Daoy (cell line): ENCODE measurements at places on chromosomes 16 and 17. TPM values are rescaled to one million over a fixed set of nuclear protein-coding genes. Genes with fewer than 3 reads are reported as not detected.

Gene EIF1
- 78.2 and 85.4 TPM in 2 replicates for total RNA-seq

Gene CRHR1
- total RNA-seq, result 0.63 TPM in 1 of 2 replicates, not detected in the other

Gene SLC6A4
- total RNA-seq, result not detected in 2 replicates

Gene DDX42
- 43.3 and 48.5 TPM in 2 replicates for total RNA-seq
